ENCODE measurements at places on chromosomes 2 and 18.

GRCh38 chr2:14702258-14702657 lies 69.7 kb downstream of the LRATD1 start:
- DNase-seq: no peak

DNA sequence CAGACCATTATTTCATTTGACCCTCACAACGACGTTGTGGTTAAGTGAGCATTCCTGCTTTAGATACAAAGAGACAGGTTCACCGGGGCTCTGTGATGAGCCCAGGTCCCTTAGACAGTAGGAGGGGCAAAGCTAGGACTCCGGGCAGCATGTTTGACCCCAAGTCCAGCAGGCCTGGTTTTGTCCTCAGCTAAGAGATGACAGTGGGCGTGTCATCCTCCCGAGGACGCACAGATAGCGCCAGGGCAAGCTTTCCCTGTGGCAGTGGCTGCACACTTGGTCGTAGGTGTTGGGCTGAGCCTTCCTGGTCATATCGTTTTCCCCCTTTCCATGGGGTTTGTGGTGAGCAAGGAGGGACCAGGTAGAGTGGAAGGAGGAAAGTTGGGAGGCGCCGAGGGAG lies 76.3 kb downstream of the MTCL1 start:
- DNase-seq: no peak

GRCh38 chr18:25075331-25075730 lies 276.6 kb downstream of the ZNF521 start:
- no peak for DNase-seq

DNA sequence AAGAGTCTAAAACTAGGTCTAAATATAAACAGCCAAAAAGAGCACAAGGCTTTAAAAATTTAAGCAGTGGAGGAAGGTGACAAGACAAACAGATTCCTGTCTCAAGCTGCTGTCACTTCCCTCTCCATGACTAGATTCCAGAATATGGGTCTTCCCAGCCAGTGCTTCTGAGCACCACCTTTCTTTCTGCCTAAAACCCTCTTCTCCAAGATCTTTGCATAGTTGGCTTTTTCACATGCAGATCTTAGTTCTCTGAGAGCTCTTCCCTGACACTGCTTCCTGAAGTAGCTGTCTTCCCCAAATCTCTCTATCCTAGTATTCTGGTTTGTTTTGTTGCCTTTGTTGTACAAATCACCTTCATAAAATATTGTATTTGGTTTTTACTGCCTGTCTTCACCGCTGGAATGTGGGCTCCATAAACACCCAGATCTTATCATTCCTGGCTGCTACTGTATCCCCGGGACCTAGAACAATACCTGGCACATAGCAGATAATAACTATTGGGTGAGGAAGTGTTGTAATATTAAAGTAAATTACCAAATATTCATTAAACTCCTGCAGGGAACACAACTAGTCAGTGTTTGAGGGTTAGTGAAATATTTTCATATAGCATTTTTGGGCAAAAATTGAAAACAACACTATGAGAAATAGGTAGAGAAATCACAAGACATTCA lies 150.2 kb downstream of the CCDC85A start:
- DNase-seq: no peak

DNA sequence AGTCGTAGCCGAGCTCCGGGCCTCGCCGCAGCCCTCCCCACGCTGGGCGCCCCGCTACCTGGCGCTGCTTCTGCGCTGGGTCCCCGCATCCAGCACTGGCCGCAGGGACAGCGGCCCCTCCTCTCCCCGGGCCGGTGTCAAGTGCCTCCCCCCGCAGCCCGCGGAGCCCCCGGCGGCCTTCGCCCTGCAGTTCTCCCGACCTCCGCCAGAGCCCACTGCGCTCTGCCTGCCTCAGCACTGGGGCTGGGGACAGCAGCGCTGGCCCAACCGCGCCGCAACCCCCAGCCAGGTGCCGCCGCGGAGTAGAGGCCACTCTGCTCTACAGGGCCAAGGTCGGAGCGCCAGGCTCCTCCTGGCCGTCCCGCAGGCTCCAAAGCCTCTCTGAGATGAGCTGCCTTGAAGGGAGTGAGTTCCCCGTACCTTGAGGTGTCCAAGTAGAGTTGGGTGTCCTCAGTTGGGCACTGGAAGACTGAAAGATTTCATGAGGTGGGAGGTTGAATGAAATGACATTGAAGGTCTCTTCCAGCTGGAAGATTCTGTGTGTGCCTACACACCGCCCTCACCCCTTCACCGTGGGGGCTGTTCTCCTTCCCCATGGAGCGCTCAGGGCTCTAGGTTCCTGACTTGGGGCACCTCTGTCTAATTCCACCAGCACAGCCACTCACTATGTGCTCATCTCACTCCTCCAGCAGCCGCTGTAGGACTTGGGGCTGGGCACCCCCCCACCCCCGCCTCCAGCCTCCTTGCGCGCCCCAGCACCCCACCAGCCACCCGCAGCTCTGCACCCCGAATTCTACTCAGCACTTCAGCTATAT lies 854 bp upstream of the DNMT3A start:
- DNase-seq: peak; percentile 79

GRCh38 chr2:170822290-170823087 lies 5.8 kb downstream of the GAD1 start:
- DNase-seq: peak; percentile 44

DNA sequence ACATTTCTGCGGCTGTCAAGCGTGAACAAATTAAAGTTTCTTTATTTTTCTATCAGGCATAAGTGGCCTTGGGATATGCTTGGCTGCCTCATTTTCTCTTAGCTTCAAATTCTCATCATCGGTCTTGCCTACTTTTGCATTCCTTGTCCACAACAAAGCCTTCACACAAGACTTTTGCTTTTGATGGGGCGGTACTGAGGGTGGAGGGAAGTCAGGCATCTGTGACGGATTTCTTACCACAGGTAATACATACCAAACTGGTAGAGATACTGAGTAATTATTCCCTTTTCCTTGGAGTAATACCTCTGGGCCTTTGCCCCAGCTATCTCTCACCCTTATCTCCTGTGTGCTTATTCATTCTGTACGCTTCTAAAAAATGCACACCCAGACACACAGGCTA lies 468.3 kb upstream of the RGPD4 start:
- no peak for DNase-seq
